Naive B cell (primary cell): ENCODE measurements at places on chromosomes 2 and 18.

DNA sequence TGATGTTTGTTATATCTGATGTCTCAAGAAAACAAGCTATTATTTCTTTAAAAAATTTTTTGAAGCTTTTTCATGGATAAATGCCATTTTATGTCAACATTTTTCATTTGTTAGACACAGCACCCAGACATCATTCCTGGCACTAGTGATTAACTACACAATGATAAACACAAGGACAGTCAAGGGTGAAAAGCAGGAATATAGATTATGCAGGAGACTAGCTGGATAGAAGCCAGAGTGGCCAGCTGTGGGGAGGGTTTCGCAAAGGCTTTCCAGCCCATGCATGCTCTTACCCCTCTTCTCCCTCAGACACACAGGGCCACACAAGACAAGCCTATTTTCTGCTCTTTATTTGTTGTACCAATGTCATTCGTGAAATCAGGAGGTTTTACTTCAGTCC lies 127.1 kb upstream of the TTC39C start:
- no peak for DNase-seq

DNA sequence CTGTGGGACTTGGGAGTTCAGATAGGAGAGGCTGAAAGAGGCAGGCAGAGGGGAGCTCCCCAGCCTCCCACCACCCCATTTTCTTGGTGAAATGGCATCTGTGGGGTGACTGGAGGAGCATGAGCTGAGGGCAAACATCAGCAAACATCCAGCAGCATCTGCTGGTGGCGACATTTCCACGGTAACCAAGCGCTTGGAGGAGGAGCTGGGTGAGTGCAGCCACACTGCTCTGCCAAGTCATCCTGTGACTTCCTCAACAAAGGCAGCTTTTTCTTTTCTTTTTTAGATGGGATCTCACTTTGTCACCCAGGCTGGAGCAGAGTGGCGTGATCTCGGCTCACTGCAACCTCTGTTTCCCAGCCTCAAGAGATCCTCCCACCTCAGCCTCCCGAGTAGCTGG lies 5.6 kb downstream of the TXNL4A start:
- no peak for DNase-seq

DNA sequence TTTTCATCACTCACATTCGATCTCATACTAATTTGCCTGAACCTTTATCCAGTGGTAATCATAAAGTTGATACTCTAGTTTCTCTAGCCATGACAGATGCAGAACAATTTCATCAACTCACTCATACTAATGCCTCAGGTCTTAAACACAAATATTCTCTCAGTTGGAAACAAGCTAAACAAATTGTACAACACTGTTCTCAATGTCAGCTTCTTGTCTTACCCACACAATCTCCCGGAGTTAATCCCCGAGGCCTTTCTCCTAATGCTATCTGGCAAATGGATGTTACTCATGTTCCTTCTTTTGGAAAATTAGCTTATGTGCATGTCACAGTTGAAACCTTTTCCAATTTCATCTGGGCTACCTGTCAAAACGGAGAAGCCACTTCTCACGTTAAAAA lies 11.5 kb upstream of the CNOT11 start:
- DNase-seq, result no peak

DNA sequence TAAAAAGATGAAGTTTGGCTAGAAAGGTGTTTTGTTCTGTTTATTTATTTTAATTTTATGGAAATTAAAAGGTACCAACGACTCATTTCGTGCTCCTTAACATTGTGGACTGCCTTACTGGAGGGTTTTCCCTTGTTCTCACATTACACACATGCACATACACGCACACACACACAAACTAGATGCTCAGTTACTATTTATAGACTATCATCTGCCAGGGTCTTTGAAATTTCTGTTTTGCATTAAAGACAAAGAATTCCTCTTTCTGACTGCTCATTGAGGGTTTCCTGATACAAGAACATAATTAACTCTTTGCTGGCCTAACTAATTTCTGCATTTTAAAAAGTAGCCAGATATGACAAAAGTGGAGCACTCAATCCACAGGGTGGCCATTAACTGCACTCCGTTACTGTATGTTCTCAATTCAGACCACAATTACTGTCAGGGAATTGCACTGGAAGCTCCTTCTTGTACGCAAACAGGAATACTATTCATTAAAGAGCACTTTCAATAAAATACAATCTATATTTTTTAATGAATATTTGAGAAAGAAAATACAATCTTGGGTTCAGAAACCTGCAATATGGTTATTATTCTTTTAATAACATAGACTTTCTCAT lies 366.9 kb upstream of the GALNT5 start:
- no peak for DNase-seq

- DNase-seq, result no peak
Observed at GRCh38 chr2:173657996-173658717, 303.5 kb downstream of the CDCA7 start.

DNA sequence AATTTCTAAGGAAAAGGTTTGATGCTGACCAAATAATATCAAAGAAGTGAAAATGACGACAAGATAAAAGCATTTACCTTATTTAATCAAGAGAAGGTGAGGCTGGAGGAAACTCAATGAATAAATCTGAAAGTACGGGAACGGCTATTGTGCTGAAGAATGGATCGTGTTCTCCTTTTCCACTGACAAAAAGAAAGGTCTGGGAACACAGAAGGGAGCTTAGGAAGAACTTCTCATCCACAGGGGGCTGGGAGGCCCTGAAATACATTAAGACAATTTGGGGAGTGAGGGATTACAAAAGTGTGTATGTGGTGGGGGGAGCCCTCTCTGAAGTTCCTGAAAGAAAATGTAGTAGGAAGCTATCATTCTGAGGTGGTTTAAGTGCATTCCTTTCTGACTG lies 582.3 kb downstream of the SLC4A3 start:
- no peak for DNase-seq

GRCh38 chr2:42978175-42978886 lies 185.9 kb upstream of the HAAO start:
- no peak for DNase-seq

DNA sequence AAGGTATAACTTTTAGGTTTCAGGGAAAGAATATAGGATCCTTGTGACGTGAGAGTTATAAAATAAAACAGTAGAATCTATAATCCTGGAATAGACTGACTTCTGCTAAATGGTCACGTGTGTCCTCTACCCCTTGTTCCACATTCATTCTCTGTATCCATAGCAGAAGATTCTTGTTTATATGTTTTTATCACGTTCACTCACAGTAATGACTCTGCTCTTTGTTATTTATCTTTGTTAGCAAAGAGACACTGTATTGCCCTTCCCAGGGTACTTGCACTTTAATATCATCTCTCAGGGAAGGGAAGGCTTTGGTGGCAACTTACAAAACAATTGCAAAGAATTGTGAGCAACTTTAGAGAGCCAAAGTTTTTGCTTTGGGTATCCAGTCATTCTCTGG lies 206.2 kb upstream of the LRRTM1 start:
- DNase-seq, result no peak

DNA sequence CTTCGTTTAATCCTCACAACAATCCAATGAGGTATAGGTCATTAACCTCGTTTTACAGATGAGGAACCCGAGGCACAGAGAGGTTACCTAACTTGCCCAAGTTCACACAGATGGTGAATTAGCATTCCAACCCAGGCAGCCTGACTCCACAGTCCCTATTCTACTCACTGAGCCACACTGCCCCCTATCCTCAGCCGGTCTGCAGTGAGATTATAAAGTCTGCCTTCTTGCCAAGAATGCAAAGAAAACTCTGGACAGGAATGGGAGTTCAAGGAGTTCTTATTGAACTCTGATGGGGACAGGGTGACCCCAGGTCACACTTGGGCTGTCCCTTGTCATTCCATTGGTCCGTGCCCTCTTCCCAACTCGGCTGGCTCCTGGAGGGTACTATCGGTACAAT lies 118.1 kb upstream of the MSH6 start:
- DNase-seq, result no peak

- DNase-seq, result no peak
Observed at GRCh38 chr2:36058076-36058475, 297.5 kb upstream of the CRIM1 start.

- no peak for DNase-seq
Observed at GRCh38 chr18:75221897-75222296, 11.3 kb downstream of the TSHZ1 start.

DNA sequence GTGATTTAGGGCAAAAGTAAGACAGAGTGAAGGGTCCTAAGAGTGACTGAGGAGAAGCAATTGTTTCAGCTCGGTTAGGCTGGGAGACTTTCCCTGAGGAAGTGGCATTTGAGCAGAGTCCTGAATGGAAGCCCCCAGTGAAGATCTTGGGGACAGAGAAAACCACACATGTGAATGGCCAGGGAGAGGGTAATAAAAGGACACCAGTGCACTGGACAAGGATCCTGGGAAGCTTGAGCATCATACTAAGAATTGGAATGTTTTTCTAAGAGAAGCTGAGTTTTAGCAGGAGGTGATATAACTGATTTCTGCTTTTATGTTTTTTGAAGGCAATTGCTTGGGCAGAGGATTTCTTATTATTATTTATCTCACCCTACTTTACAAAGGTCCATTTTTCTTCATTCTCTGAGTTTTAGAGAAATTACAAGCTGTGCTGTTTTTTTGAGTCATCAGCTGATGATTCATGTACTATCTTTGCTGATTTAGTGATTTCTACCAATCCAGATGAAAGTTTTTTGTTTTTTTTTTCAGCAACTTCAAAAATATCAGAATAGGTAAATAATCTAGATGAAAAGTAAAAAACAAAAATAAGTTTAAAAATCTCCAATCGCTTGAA lies 43.5 kb downstream of the MFSD6 start:
- no peak for DNase-seq
